ENCODE measurements at places on chromosomes 4 and X.
A peak's percentile ranks its signal among the peaks of the same experiment; 100 is the strongest.

DNA sequence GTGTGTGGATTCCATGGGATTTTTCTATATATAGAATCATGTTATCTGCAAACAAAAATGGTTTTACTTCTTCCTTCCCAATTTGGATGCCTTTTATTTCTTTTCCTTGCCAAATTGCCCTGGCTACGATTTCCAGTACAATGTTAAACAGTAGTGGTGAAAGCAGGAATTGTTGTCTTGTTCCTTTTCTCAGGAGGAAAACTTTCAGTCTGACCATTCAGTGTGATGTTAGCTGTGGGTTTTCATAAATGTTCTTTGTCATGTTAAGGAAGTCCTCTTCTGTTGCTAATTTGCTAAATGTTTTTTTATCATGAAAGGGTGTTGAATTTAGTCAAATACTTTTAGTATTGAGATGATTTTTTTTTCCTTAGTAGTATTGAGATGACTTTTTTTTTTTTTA is 10.9 kb downstream of the SAP30 start:
- 0 out of 3 replicates have a peak, but pooled peaks have one; percentile 32 for ATAC-seq

GRCh38 chrX:8364369-8365141 is 100.1 kb upstream of the VCX3B start:
- no peak for ATAC-seq

DNA sequence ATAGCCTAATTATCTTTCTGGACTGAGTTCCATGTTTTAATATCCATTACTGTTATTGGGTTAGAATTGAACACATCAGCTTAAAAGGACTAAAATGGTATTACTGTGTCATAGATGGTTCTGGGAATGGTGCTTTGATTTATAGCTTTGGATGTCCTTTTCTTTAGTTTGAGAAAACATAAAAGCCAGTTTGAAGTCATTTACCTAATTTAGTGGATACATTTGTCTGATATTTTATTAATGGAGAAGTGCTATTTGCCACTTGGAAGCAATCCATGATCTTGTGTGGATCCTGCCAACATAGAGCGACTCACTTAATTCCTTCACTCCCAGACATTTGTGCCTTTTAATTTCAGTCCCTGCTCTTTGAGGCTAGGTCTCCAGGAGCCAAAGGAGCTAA is 212.4 kb upstream of the PACRGL start:
- ATAC-seq: peak; percentile 53

GRCh38 chr4:158102904-158103303 is 69.9 kb downstream of the GASK1B start:
- ATAC-seq: no peak

DNA sequence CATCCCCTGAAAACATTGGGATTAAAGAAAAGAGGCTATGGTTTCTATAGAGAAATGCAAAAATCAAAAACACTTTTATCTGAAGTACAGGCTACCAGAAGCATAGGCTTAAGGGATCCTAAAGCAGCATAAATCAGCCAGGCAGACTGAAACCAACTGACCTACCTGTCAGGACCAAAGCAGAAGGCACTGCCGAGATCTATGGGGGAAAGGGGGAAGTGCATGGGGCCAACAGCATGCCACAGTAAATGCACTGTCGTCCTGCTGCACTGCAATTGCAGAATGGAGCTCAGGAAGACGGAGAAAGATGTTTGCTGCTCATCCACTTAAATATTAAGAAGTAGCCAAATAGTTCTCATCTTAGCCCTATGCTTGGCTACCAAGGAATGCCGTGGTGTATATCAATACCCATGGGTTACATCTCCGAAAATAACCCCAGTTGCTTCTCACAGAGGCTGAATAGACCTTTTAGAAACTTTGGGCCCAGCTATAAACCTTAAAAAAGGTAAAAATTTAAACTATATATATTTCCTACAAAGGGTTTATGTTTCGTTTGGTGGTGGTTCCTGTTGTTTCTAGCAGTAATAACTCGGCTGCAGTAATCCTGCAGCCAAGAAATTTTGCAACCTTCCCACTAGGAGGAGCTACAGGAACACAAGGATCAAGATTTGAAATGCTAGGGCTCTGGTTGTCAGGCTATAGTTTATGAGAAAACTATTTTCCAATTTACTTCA is 312.2 kb upstream of the DIAPH2 start:
- peak; percentile 95 for ATAC-seq

- ATAC-seq: peak; percentile 98
These were observed 56.7 kb downstream of the SPINK2 start for GRCh38 chr4:56764775-56765174.

DNA sequence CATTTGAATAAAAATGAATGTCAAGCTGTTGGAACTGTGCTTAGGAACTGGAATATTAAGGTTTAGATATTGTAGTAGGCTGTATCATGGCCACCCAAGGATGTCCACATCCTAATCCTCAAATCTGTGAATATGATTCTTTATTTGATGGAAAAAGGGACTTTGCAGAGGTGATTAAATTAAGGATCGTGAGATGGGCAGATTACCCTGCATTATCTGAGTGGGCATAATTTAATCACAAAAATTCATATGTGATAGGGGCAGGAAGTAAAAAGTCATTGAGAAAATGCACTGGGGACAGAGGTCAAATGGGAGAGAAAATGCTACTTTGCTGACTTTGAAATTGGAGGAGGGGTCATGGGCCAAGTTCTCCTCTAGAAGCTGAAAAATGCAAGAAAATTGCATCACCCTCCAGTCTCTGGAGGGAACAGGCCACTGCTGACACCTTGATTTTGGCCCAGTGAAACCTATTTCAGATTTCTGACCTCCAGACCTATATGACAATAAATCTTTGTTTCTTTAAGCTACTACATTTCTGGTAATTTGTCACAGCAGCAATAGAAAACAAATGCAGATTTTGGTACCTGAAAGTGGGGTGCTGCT is 521.4 kb downstream of the PCDH7 start:
- ATAC-seq: no peak

DNA sequence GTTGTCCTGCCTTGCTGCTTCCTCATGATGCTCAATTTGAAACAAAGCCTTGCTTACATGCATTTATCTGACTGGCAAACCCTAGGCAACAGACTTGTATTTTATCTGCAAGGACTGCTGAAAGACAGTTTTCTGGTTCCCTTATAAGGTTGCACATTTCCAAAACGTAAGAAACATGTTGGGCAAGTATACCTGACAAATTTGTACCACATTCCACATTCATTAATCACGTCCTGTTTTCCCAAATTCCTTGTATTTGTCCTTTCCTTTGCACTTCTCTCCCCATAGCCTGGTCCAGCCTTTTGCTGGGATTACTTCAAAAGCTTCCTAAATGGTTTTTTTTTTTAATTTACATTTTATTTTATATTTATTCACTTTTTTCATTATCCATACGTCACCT is 310.1 kb downstream of the PPP3CA start:
- no peak for ATAC-seq

- ATAC-seq: no peak
These were observed 288.5 kb upstream of the ARSJ start for GRCh38 chr4:114267976-114268375.

DNA sequence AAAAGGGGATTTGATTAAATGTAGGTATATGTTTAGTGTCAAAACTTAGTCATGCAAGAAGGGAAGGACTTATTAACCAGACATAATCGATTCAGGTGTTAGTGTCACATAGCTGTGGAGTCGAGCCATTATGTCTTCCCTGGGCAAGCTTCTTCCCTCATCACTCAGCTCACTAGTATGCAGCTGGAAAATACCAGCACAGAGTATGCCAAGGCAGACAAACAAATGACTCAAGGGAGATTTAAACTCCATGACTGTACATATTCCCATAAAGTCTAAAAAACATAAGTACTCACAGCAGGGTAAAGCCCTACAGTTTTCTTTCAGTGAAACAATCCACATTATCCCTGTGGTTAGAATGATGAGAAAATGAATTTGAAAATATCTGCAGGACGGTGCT is 304.5 kb downstream of the CBLL2 start:
- no peak for ATAC-seq

All from SK-N-SH treated with all-trans-retinoic acid at 6 μM for 48 hours (cell line).